ENCODE measurements at places on chromosomes 12 and 14.
A peak's percentile ranks its signal among the peaks of the same experiment; 100 is the strongest.

DNA sequence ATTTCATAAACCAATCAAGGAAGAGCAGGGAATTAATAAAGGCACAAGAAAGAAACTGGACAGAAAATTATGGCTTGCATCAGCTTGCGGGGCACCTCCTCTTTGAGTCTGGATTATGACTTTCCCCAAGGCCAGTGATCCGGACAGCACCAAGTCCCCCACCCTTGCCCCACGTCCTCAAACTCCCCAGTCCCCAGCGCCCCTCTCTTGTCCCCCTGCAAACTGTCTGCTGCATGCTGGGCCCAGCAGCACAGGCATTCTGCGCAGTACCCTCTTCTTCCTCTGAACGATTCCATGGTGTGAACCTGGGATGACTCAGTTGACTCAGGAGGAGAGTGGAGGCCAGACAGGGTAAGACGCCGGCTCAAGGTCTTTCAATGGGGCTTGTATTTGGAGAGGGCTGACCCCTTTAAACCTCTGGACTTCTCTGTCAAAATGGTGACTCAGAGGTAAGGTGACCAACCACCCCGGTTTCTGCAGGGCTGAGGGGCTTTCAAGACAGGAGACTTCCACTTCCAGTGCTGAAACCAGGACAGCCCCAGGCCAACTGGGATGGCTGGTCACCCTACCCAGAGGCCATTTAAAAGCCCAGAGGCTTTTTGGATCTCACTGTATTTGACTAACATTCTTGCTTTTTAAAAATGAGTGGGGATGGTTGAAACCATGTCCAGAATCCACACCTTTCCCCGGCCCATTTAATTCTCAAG is 13.5 kb downstream of the C14orf132 start:
- ATAC-seq: no peak
- no peaks in the 10 kb centered on the region for H3K36me3 ChIP-seq
- H3K27me3 ChIP-seq: peaks cover 6% of the 10 kb centered on the region
- H3K27ac ChIP-seq: no peak overlapping the region
- no peak overlapping the region for H3K4me3 ChIP-seq

DNA sequence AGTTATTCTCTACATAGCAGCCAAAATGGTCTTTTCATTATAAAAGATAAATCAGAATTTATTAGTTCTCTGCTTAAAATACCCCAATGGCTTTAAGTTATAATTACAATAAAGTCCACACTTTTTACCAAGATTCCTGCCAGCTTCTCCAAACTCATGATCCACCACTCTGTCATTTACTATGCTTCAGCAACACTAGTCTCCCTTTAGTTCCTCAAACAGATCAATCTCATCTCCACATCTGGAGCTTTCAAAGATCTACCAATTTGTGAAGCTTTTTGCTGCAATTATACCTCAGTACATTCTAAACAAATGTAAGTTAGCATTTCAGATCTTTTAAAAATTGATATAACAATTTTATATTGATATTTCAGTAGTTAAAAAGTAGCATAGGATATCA is 24.9 kb downstream of the CATSPERB start:
- no peaks in the 10 kb centered on the region for H3K36me3 ChIP-seq
- H3K4me1 ChIP-seq: no peaks in the 10 kb centered on the region

GRCh38 chr14:70013271-70013873 is 134.2 kb downstream of the SMOC1 start:
- peaks cover 10% of the 10 kb centered on the region for H3K27me3 ChIP-seq

- no peaks in the 10 kb centered on the region for H3K4me1 ChIP-seq
- no peak for ATAC-seq
- H3K4me3 ChIP-seq: no peak overlapping the region
- peaks cover 7% of the 10 kb centered on the region for H3K27me3 ChIP-seq
- no peak overlapping the region for H3K27ac ChIP-seq
- H3K36me3 ChIP-seq: no peaks in the 10 kb centered on the region
Measured at GRCh38 chr12:77160931-77161330, 95.6 kb upstream of the E2F7 start.

DNA sequence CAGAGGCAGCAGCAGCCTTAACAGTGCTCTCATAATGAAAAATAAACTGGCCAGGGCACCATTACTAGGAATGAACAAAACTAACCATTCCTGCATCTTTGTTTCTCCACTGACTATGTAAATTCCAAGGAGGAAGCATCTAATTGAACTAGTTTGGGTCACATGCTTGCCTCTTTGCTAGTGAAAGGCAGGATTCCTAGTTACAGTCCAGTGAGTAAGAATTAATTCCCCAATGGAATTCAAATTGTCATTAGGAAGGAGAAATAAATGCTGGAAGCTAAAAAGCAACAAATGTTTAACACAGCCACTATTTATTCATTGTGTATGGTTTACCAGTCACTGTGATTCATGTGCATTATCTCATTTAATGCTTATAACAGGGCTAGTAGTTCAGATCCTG is 316.0 kb downstream of the CCDC91 start:
- H3K36me3 ChIP-seq: peaks cover 7% of the 10 kb centered on the region
- H3K4me3 ChIP-seq: no peak overlapping the region
- no peak overlapping the region for H3K27ac ChIP-seq
- no peak for ATAC-seq

GRCh38 chr12:12645485-12645884 is 33.8 kb downstream of the CREBL2 start:
- peaks cover 58% of the 10 kb centered on the region for H3K36me3 ChIP-seq
- peaks cover 19% of the 10 kb centered on the region for H3K4me1 ChIP-seq
- H3K27ac ChIP-seq: peak overlapping the region; percentile 90
- H3K4me3 ChIP-seq: peak overlapping the region; percentile 71
- peak; percentile 68 for ATAC-seq

DNA sequence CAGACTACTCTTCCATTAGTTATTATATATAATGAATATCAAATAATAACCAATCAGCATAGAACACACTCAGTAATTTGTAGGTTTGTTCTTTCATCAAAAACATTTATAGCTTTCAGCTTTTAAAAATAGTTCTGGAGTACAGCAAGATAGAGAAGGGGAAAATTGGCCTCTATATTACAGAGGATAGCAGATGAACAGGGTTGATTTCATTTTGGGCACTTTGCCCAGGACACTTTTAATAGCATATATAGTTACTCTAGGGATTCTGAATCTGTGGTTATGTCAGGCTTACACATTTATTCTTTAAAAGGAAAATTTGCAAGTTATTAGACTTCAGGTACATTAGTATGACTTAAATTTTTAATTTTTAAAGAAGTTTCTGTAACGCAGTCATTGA is 52.6 kb downstream of the IFT81 start:
- H3K27ac ChIP-seq: no peak overlapping the region
- H3K4me3 ChIP-seq: no peak overlapping the region

GRCh38 chr12:27333403-27334009 is 870 bp downstream of the BMAL2 start:
- peaks cover 19% of the 10 kb centered on the region for H3K27me3 ChIP-seq
- peak overlapping the region; percentile 88 for H3K4me3 ChIP-seq
- H3K4me1 ChIP-seq: peaks cover 38% of the 10 kb centered on the region
- peak overlapping the region; percentile 44 for H3K27ac ChIP-seq
- peaks cover 5% of the 10 kb centered on the region for H3K36me3 ChIP-seq

DNA sequence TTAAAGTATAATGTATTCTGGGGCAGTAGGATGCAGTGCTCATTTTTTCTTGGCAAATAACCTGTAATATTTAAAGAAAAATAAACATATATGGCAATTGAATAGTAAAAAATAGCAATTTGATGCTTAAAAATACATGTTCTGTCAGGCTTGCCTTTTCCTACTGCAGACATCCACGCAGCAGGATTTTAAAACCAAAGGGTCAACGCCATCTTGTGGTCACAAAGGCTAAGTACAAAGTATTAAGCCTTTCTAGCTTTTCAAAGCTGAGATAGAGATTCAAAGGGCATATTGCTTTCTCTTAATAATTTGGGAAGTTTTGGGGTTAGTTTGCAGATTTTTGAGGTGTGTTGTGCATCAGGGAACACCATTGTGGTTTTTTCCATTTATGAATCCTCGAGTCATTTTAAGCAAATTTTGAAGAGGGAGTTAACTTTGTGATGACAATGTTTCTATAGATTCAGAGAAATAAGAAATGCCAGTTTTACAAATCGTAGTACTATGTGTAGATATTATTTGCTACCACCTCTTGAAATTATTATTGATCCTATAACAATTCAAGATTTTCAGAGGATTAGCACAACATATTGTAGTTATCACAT is 4.7 kb upstream of the CCER1 start:
- no peaks in the 10 kb centered on the region for H3K4me1 ChIP-seq
- H3K4me3 ChIP-seq: no peak overlapping the region
- no peak overlapping the region for H3K27ac ChIP-seq
- no peaks in the 10 kb centered on the region for H3K27me3 ChIP-seq

DNA sequence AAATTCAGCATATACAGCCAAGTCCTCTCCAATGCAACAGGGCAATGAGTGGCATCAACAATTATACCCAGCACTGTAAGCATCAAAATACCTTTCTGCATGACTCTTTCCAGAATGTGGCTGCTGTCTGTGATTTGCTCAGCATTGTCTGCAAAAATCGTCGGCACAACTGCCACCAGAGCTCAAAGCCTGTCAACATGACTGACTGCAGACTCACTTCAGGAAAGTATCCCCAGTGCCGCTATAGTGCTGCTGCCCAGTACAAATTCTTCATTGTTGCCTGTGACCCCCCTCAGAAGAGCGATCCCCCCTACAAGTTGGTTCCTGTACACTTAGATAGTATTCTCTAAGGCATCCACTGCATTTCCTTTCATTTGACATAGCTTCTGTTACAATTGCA is 735 bp downstream of the RNASE6 start:
- H3K4me3 ChIP-seq: peak overlapping the region; percentile 76
- ATAC-seq: peak; percentile 61
- H3K27ac ChIP-seq: peak overlapping the region; percentile 86
- H3K27me3 ChIP-seq: no peaks in the 10 kb centered on the region
- peaks cover 23% of the 10 kb centered on the region for H3K4me1 ChIP-seq

DNA sequence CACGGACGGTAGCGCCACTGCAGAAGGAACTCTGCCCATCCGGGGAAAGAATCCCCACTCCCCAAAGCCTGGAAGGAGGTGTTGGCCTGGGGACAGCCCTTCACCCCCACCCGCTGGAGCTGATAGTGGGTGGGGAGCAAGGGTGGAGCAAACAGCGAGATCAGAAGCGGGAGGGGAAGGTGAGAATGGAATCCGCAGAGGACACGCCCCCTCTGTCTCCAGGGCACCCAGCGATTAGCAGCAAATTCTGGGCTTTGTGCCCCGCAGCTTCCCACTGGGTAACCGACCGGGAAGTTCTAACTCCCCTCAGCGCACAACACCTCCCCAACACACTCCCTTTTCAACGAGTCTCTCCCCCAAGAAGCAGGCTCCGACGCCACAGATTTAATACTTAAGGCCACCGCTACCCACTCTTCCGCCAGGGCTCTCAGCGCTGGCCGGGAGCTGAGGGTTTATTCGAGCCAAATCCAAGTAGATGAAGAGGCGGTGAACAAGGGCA is 1.4 kb downstream of the SLC25A29 start:
- no peaks in the 10 kb centered on the region for H3K4me1 ChIP-seq
- H3K36me3 ChIP-seq: no peaks in the 10 kb centered on the region
- peak overlapping the region; percentile 77 for H3K4me3 ChIP-seq
- no peak for ATAC-seq
- peaks cover 7% of the 10 kb centered on the region for H3K27me3 ChIP-seq

DNA sequence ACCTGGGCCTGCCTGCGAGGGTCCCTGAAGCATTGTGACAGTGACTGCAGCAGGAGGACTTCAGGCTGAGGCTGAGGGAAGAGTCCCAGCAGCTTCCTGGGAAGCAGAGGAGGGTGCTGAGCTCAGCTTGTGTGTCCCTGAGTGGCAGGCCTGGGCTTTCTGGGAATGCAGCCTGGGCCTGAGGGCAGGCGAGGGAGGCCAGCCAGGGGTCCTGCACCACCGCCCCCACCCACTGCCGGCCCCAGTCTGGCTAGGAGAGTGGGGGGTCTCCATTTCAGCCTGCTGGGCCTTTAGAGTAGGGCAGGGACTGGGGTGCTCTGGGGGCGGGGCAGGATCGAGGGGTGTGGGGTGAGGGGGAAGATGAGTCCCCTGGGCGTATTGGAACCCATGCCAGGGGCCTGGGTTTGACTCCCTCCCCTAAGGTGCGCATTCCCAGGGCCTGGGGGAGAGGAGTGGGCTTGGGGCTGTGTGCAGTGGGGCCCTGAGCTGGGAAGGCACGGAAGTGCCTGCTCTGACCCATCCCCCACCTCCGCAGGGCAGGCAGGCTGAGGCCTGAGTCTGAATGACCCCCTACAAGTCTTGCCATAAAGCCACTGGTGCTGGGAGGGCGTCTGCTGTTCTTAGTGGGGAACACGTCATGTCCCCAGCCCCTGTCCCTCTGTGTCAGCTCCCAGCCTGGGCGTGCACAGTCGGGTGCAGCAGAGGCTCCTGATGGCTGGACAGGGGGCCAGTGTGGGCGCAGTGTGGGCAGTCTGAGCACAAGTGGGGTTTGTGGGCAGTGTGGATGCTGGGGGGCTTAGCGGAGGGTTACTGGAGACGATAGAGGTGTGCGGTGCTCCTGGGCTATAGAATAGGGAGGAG is 46.4 kb downstream of the KRT80 start:
- no peaks in the 10 kb centered on the region for H3K4me1 ChIP-seq
- no peak for ATAC-seq
- no peaks in the 10 kb centered on the region for H3K27me3 ChIP-seq
- no peak overlapping the region for H3K4me3 ChIP-seq

DNA sequence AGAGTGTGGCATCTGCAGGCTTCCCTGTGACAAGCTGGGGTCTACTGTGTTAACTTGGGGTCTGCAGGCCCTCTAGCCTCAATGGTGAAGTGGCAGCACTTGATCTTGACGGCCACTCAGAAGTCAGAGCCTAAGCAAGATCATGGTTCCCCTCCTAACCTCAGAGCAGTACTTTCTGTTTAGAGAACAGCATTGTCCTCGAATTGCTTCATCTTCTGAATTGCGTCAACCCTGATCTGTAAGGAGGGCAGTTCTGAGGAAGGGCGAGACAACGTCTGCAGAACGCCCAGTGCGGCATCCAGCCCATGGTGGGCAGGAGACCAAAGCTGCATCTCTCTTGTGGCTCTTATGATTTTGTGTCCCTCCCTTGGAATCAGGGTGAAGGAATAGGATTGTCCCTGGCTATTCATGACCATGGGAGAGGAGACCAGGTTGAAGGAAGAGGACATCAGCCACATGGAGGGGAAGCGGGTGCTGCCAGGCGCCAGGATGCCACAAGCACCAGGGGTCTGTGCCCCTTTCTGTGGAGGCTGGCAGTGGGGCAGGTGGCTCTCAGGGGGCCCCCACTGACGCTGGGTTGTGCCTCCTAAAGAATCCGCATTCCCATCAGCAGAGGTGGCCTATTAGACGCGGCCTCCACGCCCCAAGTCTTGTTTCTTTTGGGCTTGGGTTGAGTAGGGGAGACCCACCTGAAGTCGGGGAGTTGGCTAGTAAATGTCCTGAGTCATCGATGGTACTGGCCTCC is 2.2 kb downstream of the SERPINA9 start:
- no peak overlapping the region for H3K27ac ChIP-seq
- no peaks in the 10 kb centered on the region for H3K4me1 ChIP-seq
- no peak overlapping the region for H3K4me3 ChIP-seq
- no peaks in the 10 kb centered on the region for H3K36me3 ChIP-seq
- ATAC-seq: no peak

GRCh38 chr14:103526914-103527248 is 2.1 kb upstream of the TRMT61A start:
- peaks cover 9% of the 10 kb centered on the region for H3K36me3 ChIP-seq
- H3K4me1 ChIP-seq: peaks cover 15% of the 10 kb centered on the region
- peak overlapping the region; percentile 94 for H3K27ac ChIP-seq
- ATAC-seq: no peak
- H3K27me3 ChIP-seq: no peaks in the 10 kb centered on the region

- peaks cover 25% of the 10 kb centered on the region for H3K36me3 ChIP-seq
- no peaks in the 10 kb centered on the region for H3K27me3 ChIP-seq
- H3K27ac ChIP-seq: no peak overlapping the region
- H3K4me1 ChIP-seq: no peaks in the 10 kb centered on the region
Measured at GRCh38 chr12:16002880-16003279, 91.7 kb downstream of the DERA start.

Measured in activated T-helper 17 cell treated with anti-CD3 and anti-CD28 coated beads, Interleukin-2, amount 50 U/mL, for 72 hours (primary cell).